Gastroesophageal sphincter (tissue), 4 donors: ENCODE measurements at places on chromosomes 11 and 22. TPM values are rescaled to one million over a fixed set of nuclear protein-coding genes. Genes with fewer than 3 reads are reported as not detected.

Gene DNAJB7
- total RNA-seq, result not detected

Gene RIMBP3B
- total RNA-seq, result not detected

Gene GVQW3
- 0.16 TPM for total RNA-seq

Gene LRRN4CL
- total RNA-seq, result 42.1 TPM

Gene PTPRCAP
- 4.6 TPM for total RNA-seq

Gene TRIM29
- total RNA-seq, result 1.2 TPM

Gene SLC25A45
- 11.5 TPM for total RNA-seq

Gene TREH
- total RNA-seq, result not detected

Gene CLMP
- 122 TPM for total RNA-seq

Gene SCGB1A1
- not detected for total RNA-seq

Gene SAA4
- total RNA-seq, result not detected

Gene MB
- total RNA-seq, result 2.5 TPM

Gene MYO7A
- 11.8 TPM for total RNA-seq

Gene MOV10L1
- total RNA-seq, result not detected

Gene SPON1
- total RNA-seq, result 31.0 TPM

Gene ACR
- total RNA-seq, result not detected

Gene TTC38
- 61.8 TPM for total RNA-seq

Gene RBM7
- 31.7 TPM for total RNA-seq

Gene TMEM45B
- 3.9 TPM for total RNA-seq

Gene IL18BP
- 6.3 TPM for total RNA-seq

Gene OR52A1
- total RNA-seq, result not detected

Gene BTG4
- total RNA-seq, result not detected

Gene DEFB131B
- not detected for total RNA-seq

Gene TANGO2
- total RNA-seq, result 34.3 TPM

Gene APOC3
- total RNA-seq, result 1.1 TPM

Gene MRPL16
- total RNA-seq, result 69.0 TPM

Gene RRM1
- 67.4 TPM for total RNA-seq

Gene BTBD18
- total RNA-seq, result not detected

Gene CACNA1I
- total RNA-seq, result 0.07 TPM

Gene SPCS2
- total RNA-seq, result 49.5 TPM

Gene KRTAP5-8
- not detected for total RNA-seq

Gene PNPLA3
- not detected for total RNA-seq

Gene SULT4A1
- total RNA-seq, result not detected

Gene MS4A14
- total RNA-seq, result 1.4 TPM

Gene RAB36
- total RNA-seq, result 12.2 TPM

Gene POU2AF2
- total RNA-seq, result not detected

Gene APOBEC3F
- 0.67 TPM for total RNA-seq

Gene HTR3A
- not detected for total RNA-seq

Gene KRTAP5-11
- total RNA-seq, result not detected

Gene HBG1
- total RNA-seq, result not detected

Gene OR5M8
- not detected for total RNA-seq

Gene CHRDL2
- total RNA-seq, result not detected

Gene TRIM77
- total RNA-seq, result not detected

Gene DNAJC24
- total RNA-seq, result 19.2 TPM

Gene MS4A15
- not detected for total RNA-seq

Gene GAL
- 10.6 TPM for total RNA-seq

Gene DRD4
- 0.27 TPM for total RNA-seq

Gene CEND1
- total RNA-seq, result 0.62 TPM
